ENCODE measurements at places on chromosomes 6 and 20. TPM values are rescaled to one million over a fixed set of nuclear protein-coding genes. Genes with fewer than 3 reads are reported as not detected.
A peak's percentile ranks its signal among the peaks of the same experiment; 100 is the strongest.

The LGSN gene
- not detected for total RNA-seq

DNA sequence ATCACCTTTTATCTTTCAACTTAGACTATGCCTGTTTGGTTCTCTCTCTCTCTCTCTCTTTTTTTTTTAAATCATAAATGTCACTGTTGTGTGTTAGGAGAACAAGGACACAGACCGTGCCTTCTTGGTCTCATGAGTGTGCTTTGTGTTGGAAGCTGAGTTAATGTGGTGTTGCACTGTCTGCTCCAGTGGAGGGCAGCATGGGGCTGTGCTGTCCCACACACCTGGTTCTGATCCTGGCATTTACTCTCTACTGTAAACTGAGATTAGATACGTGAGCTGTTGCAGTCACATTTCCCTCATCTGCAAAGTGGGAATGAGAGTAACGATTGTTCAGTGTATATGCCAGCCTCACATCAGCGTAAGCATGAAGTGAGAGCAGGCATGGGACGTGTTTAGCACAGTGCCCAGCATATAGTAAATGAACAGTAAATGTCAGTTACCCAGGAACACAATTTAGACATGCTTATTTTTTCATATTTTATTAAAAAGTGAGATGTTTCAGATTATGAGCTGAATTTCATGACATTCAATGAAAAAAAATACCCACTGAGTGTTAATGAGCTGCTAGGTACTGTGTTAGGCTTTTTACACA lies 161.1 kb downstream of the FARS2 start:
- H3K27me3 ChIP-seq = no peaks in the 10 kb centered on the region
- no peak overlapping the region for H3K27ac ChIP-seq
- no peak overlapping the region for H3K4me3 ChIP-seq
- H3K4me1 ChIP-seq = no peaks in the 10 kb centered on the region
- peaks cover 11% of the 10 kb centered on the region for H3K36me3 ChIP-seq
- no peak for DNase-seq

- peaks cover 4% of the 10 kb centered on the region for H3K27me3 ChIP-seq
- no peaks in the 10 kb centered on the region for H3K36me3 ChIP-seq
- no peak overlapping the region for H3K27ac ChIP-seq
Observed at GRCh38 chr6:99364026-99364425, 14.6 kb upstream of the FAXC start.

- no peak for DNase-seq
- no peaks in the 10 kb centered on the region for H3K27me3 ChIP-seq
- H3K36me3 ChIP-seq = no peaks in the 10 kb centered on the region
- H3K27ac ChIP-seq = no peak overlapping the region
- H3K4me3 ChIP-seq = no peak overlapping the region
- no peaks in the 10 kb centered on the region for H3K4me1 ChIP-seq
Observed at GRCh38 chr6:93624408-93624807, 205.0 kb upstream of the EPHA7 start.

DNA sequence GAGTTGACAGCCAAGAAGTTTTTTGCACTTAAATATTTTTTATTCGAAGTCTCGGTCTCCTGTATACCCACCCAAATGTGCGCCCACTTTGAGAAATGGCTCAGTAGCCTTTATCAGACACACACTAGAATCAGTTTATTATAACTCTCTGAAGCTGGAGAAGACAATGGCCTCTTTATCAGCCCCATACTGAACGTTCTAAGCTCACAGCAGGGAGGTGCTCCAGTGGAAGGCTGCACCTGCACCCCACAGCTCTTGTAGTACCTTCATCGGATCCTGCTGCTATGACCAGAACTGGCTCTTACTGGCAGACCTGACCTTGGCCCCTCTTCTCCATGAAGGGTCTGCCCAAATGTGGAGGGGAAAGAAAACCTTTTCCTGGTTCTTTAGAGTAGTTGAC lies 165.0 kb upstream of the SCGN start:
- H3K36me3 ChIP-seq = peaks cover 36% of the 10 kb centered on the region
- H3K27me3 ChIP-seq = no peaks in the 10 kb centered on the region
- no peak overlapping the region for H3K27ac ChIP-seq
- H3K4me1 ChIP-seq = peaks cover 24% of the 10 kb centered on the region
- no peak for DNase-seq

The FOXS1 gene
- not detected for total RNA-seq

The CHD6 gene
- 114 TPM for total RNA-seq

DNA sequence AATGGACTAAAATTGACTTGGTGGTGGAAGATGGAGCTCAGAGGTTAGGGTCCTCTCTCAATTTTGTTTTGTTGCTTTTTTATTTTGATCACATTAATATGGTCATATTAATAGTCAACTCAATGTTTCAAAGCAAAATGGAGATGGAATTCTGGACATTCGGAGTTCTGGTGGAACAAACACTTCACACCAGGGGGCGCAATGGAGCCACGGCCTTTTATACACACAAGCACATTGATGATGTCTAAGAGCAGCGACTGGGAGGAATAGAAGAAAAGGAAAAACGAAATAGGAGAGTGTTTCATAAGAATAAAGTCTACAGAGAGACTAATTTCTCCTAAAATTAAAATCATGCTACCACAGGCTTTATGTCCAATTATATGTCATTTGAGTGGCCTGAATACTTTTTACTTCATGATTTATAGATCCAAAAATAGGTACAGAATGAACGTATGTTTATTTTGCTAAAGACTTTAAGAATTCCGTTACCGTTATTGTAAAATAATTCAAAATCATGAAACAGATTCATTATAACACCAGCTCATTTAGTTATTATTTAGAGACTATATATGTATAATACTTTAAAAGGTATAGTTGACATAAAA lies 197.6 kb upstream of the SASH1 start:
- H3K27ac ChIP-seq = no peak overlapping the region
- H3K4me1 ChIP-seq = peaks cover 15% of the 10 kb centered on the region
- H3K27me3 ChIP-seq = no peaks in the 10 kb centered on the region
- DNase-seq = peak; percentile 36
- no peak overlapping the region for H3K4me3 ChIP-seq

The PRR18 gene
- 0.93 TPM for total RNA-seq

The BMP7 gene
- 35.4 TPM for total RNA-seq

- H3K4me1 ChIP-seq = no peaks in the 10 kb centered on the region
- no peaks in the 10 kb centered on the region for H3K36me3 ChIP-seq
- no peak overlapping the region for H3K4me3 ChIP-seq
- no peak overlapping the region for H3K27ac ChIP-seq
Observed at GRCh38 chr6:92047152-92047850, 1372.1 kb downstream of the EPHA7 start.

DNA sequence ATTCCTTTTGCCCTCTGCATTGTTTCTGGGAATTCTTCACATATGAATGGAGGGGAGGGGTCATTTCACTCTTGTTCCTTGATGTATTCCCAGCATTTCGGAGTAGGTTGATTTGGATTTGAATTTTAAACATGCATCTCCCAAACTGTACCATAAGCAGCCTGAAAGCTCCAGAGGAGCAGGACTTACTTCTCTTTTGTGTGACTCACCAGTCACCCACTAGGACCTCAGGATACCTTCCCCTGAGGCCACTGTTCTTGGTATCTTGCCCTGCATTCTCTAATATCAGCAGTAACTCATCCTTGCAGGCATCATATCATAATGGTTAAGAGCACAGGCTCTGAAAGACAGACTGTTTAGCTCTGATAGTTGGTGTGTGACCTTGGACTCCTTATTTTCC lies 703 bp downstream of the MRPL2 start:
- H3K27me3 ChIP-seq = no peaks in the 10 kb centered on the region
- peak overlapping the region; percentile 98 for H3K4me3 ChIP-seq
- H3K4me1 ChIP-seq = peaks cover 27% of the 10 kb centered on the region
- H3K36me3 ChIP-seq = peaks cover 2% of the 10 kb centered on the region
- peak overlapping the region; percentile 99 for H3K27ac ChIP-seq

- no peak for DNase-seq
- H3K27ac ChIP-seq = no peak overlapping the region
- no peaks in the 10 kb centered on the region for H3K36me3 ChIP-seq
- H3K4me1 ChIP-seq = no peaks in the 10 kb centered on the region
- no peak overlapping the region for H3K4me3 ChIP-seq
Observed at GRCh38 chr20:47406849-47407682, 50.6 kb upstream of the ZMYND8 start.

The ESF1 gene
- 18.5 TPM for total RNA-seq

GRCh38 chr20:57930351-57930750 lies 220.5 kb upstream of the PMEPA1 start:
- DNase-seq = no peak
- no peaks in the 10 kb centered on the region for H3K36me3 ChIP-seq
- no peak overlapping the region for H3K27ac ChIP-seq
- no peak overlapping the region for H3K4me3 ChIP-seq
- H3K4me1 ChIP-seq = peaks cover 6% of the 10 kb centered on the region
- peaks cover 4% of the 10 kb centered on the region for H3K27me3 ChIP-seq

The CLDN20 gene
- total RNA-seq = not detected

GRCh38 chr6:3873051-3873450 lies 23.9 kb downstream of the FAM50B start:
- no peak overlapping the region for H3K27ac ChIP-seq
- DNase-seq = no peak
- no peak overlapping the region for H3K4me3 ChIP-seq
- peaks cover 18% of the 10 kb centered on the region for H3K4me1 ChIP-seq
- peaks cover 4% of the 10 kb centered on the region for H3K27me3 ChIP-seq

DNA sequence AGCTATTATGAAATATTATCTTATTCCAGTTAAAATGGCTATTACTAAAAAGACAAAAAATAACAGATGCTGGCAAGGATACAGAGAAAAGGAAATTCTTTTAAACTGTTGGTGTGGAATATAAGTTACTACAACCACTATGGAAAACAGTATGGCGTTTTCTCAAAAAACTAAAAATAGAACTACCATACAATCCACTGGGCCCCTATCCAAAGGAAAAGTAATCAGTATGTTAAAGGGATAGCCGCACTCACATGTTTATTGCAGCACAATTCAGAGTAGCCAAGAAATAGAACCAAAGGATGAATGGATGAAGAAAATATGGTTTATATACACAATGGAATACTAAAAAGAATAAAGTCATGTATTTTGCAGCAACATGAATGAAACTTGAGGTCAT lies 303.8 kb upstream of the ECI2 start:
- no peaks in the 10 kb centered on the region for H3K36me3 ChIP-seq
- no peak overlapping the region for H3K27ac ChIP-seq
- H3K4me1 ChIP-seq = peaks cover 18% of the 10 kb centered on the region
- no peak overlapping the region for H3K4me3 ChIP-seq

- no peaks in the 10 kb centered on the region for H3K4me1 ChIP-seq
- H3K4me3 ChIP-seq = no peak overlapping the region
- no peak overlapping the region for H3K27ac ChIP-seq
- H3K27me3 ChIP-seq = no peaks in the 10 kb centered on the region
Observed at GRCh38 chr20:469746-470490, 7.6 kb upstream of the TBC1D20 start.

The SYCP2L gene
- total RNA-seq = 11.8 TPM

The TEAD3 gene
- total RNA-seq = 43.4 TPM

GRCh38 chr6:33856655-33857054 lies 52.9 kb upstream of the MLN start:
- no peak overlapping the region for H3K4me3 ChIP-seq
- DNase-seq = no peak
- H3K27me3 ChIP-seq = peaks cover 13% of the 10 kb centered on the region
- peaks cover 13% of the 10 kb centered on the region for H3K4me1 ChIP-seq

The DNAH8 gene
- total RNA-seq = 0.12 TPM

GRCh38 chr20:3612795-3613572 lies 50.2 kb downstream of the GFRA4 start:
- no peak overlapping the region for H3K27ac ChIP-seq
- no peak for DNase-seq
- H3K27me3 ChIP-seq = no peaks in the 10 kb centered on the region
- peaks cover 14% of the 10 kb centered on the region for H3K36me3 ChIP-seq
- no peak overlapping the region for H3K4me3 ChIP-seq

All from progenitor cell of endocrine pancreas (in vitro differentiated cells).